Right hindlimb (tissue), 1 donor: ENCODE measurements at places on chromosomes 3 and 15.

DNA sequence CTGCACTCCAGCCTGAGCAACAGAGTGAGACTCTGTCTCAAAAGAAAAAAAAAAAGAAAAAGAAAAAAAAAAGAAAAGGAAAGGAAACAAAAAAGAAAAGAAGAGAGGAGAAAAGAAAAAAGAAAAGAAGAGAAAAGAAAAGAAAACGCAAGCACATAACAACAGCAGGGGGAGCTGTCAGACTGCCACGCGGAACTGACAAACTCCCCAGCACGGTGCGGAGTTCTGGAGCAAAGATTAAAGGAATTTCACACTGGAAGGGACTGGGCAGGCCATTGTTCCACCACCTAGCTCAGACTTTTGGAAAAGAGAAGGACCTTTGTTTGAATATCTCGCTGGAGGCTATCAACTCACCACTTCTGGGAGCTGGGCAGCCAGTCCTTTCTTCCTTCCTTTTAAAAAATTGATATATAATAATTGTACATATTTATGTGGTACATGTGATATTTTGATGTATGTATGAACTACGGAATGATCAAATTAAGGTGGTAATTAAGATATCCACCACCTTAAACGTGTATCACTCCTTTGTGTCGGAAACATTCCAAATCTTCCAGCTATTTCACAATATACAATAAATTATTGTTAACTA lies 40.5 kb downstream of the DPPA2 start:
- peak; percentile 33 for DNase-seq

DNA sequence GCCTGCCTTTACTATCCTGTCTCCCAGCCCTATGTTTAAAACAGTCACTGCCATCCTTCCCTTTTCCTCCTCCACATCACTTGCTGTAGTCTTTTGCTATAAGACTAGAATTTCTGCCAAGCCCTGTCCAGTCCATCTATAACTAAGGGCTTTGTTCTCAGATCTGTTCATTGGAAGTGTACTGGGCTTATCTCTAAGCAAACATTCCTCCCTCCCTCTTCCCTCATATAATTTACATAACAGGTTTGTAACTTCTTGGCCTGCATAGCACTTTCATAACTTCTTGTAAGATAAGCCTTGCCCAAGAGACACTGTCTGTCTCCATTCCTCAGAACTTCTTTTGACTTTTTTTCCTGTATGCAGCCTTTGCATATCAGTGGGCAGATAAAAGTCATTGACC lies 16.7 kb downstream of the TPRG1 start:
- no peak for DNase-seq

DNA sequence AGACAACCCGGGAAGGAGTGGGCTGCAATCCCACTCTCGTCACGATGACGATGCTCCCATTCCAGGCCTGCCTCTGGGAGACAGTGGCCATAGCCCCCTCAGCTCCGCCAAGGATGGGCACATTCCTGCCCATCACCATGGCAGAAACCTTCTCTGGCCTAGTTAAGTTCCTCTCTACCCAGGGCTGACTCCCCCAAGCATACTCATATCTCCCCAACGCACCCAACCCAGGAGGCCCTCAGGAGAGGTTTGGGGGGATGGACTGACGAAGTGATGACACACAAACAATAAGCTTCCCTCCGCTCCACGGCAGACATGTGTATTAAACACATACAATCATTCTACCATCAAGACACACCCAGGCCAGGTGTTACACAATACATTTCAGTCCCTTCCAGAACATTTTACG lies 60.1 kb downstream of the VGLL4 start:
- peak; percentile 68 for DNase-seq

DNA sequence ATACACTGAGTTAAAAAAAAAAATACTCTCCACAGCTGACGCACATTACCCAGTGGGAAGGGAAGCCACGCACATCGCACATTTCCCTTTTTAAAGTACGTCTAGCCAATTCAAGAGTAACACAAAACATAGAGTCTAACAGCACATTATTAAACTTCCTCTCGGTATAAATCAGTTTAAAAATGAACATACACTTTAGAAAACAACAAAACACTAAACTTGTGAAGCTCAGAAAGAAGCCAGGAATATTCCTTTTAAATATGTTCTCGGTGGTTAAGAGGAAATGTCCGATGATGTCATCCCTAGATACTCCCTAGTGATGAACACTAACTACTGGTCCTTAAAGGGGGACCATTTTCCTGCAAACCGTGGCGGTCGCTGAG lies 721 bp downstream of the MYEF2 start:
- DNase-seq: peak; percentile 17

- DNase-seq: no peak
These were observed 189.3 kb downstream of the PLCH1 start for GRCh38 chr3:155555479-155556060.

DNA sequence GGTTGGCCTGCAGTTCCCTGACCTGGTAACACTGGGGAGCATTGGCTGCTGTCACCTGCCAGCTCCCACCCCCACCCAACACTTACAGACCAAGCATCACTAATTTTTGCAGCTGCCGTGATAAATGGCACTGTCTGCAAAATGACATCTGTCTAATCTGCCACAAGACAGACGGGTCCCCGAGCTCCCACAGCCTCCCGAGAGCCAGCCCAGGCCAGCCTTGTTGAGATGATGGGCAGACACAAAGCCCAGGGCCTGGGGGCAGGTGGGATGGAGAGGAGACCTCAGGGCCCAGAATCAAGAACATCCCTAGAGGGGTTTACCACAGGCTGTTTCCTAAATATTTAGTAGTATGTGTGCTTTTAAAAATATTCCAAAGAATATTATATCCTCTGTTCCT lies 203.4 kb downstream of the TBC1D2B start:
- no peak for DNase-seq

DNA sequence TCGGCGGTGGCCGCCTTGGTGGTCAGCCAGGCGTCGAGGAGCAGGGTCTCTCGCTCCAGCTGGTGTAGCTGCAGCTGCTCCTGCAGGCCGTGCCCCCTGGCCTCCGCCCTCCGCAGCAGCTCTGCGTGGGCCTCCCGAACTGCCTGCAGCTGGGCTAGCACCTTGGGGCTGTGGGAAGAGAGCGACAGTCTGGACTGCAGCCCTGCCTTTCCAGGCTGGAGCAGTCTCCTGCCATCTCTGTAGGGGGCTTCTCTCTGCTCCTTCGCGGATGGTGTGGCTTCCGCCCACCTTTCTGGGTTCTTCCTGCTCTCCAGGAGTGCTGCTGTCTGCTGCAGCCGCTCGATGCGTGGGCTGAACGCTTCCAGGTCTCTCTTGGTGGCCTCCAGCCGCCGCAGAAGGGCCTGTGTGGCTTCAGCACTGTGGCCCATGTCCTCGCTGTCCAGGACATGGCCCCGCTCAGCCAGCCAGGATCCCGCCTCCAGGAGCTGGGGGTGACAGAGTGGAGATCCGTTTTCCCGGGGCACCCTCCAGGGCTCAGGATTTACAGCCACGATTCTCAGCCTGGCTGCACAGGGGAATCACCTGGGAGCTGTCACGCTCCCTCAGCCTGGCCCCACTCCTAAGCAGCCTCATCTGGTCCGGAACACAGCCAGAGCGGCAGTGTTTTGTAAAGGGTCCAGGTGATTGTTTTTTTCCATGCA lies 16.8 kb downstream of the PLA2G4B start:
- peak; percentile 61 for DNase-seq

DNA sequence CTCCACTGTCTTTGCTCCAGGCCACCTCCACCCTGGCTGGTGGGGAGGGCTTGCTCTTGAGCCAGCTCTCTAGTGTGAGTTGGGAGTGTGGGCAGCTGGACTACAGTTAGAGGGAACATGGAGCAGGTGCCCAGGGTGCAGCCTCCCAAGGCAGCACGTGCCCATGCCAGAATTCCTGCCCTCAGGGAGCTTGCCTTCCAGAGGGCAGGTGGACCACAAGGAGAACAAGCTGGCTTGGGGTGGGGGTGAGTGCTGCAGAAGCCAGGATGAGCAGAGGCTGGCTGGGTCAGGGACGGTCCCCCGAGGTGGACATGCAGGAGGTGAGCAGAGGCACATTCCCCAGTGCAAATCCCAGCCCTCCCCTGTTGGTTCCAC lies 89.5 kb downstream of the VGLL4 start:
- no peak for DNase-seq

DNA sequence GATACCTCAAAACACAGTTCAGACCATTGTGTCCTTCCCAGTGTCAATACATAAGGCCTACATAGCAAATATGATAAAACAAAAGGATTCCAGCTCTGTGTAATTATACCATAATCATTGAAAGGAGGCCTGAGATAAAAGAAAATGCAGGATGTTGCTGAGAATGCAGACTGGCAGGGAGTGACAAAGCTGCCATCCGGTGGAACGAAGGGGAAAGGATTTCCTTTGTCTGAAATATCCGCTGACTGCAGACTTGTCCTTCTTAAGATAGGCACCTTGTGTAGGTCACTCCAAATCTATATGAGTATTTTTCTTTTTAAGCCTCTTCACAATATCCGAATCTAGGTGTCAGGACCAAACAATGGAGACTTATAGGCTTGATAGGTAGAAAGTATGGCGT lies 108.0 kb downstream of the KCNH8 start:
- no peak for DNase-seq

- no peak for DNase-seq
These were observed 1556.2 kb upstream of the GBE1 start for GRCh38 chr3:83317605-83318004.

- no peak for DNase-seq
These were observed 65.3 kb downstream of the MEIS2 start for GRCh38 chr15:37034835-37035748.

DNA sequence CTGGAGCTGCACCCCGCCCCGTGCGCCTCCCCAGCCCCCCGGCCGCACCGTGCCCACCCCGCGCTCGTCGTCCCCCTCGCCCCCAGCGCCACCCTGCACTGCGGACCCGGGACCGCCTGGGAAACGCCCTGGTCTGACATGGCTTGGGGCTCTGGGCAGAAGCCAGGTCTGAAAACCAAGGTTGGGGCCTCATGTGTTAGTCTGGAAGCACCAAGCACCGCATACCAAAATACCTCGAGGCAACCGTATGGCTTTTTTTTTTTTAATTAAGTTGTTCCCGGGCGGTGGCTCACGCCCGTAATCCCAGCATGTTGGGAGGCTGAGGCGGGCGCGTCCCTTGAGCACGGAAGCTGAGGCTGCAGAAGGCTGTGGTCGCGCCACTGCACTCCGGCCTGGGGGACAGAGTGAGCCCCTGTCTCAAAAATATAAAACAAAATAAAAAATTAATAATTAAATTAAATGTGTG lies 91.5 kb upstream of the CHD2 start:
- DNase-seq: peak; percentile 73

- DNase-seq: peak; percentile 52
These were observed 35.4 kb upstream of the SPRED1 start for GRCh38 chr15:38217191-38217595.

GRCh38 chr3:151969026-151969642 lies 95.7 kb downstream of the SUCNR1 start:
- no peak for DNase-seq

- DNase-seq: no peak
These were observed 190.1 kb downstream of the ZNF621 start for GRCh38 chr3:40714771-40715345.

DNA sequence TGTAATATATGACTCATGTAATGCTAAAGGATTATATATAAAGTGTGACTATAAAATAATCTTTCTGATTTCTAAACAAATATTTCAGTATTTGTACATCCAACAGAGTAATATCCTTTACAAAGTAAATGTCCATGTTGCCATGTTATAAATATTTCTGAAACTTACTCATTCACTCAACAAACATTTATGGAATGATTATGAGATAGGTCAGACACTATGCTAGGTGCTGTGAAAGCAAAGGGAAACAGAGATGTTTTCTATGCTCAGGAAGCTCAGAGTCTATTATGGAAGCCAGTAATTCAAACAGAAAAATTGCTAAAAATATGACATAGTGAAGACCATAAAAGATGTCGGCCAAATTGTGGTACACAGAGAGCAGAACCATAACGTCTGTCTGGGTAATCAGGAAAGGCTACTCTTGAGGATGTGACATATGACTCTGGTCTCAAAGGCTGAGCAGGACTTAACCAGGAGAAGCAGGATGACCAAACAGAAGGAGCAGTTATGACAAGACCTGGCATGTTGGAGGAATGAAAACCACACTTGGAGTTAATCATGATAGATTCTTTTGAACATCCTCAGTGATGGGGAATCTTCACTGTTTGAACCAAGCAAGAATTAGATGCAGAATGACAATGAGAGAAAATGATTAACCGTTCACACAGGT lies 39.0 kb upstream of the MYO5C start:
- no peak for DNase-seq

- no peak for DNase-seq
These were observed 1121.5 kb downstream of the NAALADL2 start for GRCh38 chr3:175980486-175981090.

- DNase-seq: no peak
These were observed 538.9 kb upstream of the GRM7 start for GRCh38 chr3:6321999-6322398.

DNA sequence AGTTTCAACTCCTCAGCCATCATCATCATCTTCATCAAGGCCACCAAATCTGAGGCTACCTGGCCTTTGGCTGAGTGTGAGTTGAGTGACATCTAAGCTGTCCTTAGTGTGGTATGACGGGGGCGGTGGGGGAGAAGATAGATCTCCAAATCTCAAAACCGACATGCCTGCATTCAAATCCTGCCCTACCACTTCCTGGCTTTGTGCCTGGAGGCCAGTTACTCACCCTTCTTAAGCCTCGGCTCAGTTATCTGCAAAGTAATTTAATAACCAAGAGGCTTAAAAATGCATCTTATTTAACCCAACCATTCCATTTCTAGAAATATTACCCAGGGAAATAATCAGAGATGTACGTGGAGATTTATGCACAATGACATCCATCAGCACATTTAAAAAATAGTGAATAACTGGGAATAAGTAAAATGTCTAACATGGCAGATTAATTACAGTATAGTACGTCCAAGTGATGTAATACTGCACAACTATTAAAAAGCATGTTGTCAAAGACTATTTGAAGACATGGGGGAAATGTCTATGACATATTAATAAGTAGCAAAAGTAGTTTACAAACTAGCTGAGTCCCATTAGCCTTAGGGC lies 167.4 kb downstream of the NTRK3 start:
- DNase-seq: no peak

DNA sequence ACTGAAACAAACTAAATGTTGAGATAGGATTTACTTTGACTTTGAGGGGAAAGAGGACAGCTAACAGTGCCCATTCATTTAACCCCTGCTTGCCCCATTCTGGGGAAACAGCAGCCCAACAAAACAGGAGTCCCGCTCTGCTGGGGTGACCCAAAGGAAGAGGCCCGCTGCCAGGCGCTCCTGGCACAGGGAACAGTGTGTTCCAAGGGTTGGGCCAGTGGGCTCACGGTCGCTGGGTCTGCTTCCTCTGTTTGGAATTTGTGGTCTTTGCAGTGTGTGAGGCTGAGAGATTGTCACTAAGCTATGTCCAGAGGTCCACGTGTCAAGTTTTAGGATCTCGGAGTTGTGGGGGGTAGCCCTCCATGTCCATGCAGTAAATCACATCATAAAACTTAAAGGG lies 250.4 kb upstream of the C2CD4B start:
- peak; percentile 31 for DNase-seq

GRCh38 chr3:51354731-51355615 lies 30.1 kb upstream of the MANF start:
- no peak for DNase-seq
